Colonic mucosa (tissue), 4 donors: ENCODE measurements at places on chromosomes 2 and 18. TPM values are rescaled to one million over a fixed set of nuclear protein-coding genes. Genes with fewer than 3 reads are reported as not detected.

- H3K27me3 ChIP-seq: no peaks in the 10 kb centered on the region
- no peak for DNase-seq
- no peak overlapping the region for H3K4me3 ChIP-seq
Measured at GRCh38 chr2:176934869-176935415, 277.7 kb upstream of the HNRNPA3 start.

C2orf15 gene
- total RNA-seq: 3.6 TPM

DNA sequence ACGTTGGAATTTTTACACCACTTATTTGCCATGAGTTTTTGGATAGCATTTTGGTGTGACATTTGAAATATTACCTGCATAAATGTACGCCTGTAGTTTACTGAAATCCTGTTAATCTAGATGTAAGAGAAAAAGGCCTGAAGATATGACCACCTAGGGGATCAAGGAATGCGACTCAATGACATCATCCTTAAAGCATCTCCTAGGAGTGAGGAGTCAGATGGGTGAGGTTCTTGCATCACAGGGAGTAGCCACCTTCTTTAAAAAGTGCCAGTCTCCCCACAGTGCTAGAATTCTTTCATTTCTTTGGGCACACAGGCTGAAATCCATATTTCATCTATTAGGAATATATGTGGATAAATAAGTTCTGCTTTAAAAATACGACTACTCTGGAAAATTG, 34.5 kb downstream of the ADCYAP1 start:
- H3K36me3 ChIP-seq: no peaks in the 10 kb centered on the region
- H3K4me3 ChIP-seq: no peak overlapping the region
- H3K27ac ChIP-seq: no peak overlapping the region
- H3K4me1 ChIP-seq: no peaks in the 10 kb centered on the region

DNA sequence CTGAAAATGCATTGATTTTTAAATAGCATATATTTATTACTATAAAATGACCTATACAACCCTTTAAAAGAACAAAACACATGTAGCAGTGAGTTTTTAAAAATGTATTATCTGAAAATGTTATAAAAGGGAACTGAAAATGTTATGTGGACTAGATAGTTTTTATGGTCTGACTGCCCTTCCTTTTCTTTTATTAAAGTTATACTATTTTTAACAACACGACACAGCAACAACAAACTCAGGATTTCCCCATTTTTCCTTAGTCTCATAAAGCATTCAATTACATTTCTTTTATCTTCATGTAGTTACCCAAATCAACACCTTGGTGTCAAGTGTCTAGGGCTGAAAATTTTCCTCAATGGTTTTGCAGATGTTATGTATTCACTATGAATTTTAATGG, 132.8 kb upstream of the TMEFF2 start:
- no peak for DNase-seq
- no peaks in the 10 kb centered on the region for H3K36me3 ChIP-seq
- H3K27me3 ChIP-seq: no peaks in the 10 kb centered on the region
- H3K4me1 ChIP-seq: no peaks in the 10 kb centered on the region
- no peak overlapping the region for H3K27ac ChIP-seq
- no peak overlapping the region for H3K4me3 ChIP-seq

GRCh38 chr2:181063696-181064095, 83.3 kb downstream of the UBE2E3 start:
- H3K27ac ChIP-seq: no peak overlapping the region
- no peaks in the 10 kb centered on the region for H3K4me1 ChIP-seq
- no peaks in the 10 kb centered on the region for H3K27me3 ChIP-seq
- no peaks in the 10 kb centered on the region for H3K36me3 ChIP-seq
